ENCODE measurements at places on chromosomes 11 and 22.

DNA sequence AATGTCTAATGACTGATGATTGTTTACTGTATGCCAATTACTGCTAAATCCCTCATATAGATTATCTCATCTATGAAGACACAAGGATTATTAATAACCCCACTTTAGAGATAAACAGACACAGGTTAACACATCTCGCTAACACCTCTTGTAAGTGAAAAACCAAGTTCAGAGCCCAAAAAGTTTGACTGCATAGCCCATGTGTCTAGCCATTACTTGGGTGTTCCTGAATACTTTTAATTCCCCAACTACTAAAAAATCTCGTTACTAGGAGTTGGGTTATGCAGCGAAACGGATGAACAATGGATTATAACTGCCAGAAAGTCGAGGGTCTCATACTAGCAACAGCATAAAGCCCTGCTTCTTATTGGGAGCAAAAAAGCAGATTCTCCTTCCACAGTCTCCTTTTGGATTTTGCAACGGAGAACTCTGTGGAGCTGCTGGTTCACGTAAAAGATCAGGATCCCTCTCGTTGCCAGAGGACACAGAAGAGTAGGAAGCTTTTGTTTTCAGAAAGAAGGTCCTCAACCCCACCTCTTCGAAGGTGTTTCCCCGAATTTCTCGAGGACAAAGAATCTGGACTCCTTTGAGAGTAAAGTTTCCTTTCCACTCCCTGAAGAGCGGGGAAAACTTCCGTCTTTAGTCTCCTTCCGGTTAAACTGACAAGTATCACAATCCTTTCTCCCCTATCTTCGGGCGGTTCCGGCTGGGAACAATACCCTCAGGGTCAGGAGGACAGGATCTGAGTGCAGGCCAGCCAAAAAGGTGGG is 979 bp downstream of the ZBED5 start:
- DNase-seq = no peak

GRCh38 chr11:75100314-75100713 is 3.6 kb upstream of the OR2AT4 start:
- DNase-seq = no peak

GRCh38 chr11:33017478-33017877 is 1.8 kb downstream of the DEPDC7 start:
- DNase-seq = no peak

DNA sequence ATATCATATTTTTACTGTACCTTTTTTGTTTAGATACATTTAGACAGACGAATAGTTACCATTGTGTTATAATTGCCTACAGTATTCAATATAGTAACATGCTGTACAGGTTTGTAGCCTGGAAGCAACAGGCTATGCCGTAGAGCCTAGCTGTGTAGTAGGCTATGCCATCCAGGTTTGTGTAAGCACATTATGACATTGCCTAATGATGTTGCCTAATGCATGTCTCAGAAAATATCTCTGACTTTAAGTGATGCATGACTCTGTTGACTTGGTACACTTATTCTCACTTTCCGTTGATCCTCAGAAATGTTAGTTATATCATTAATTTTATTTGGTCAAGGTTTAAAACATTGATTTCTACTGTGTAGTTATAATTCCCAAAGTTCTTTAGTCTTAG is 39.9 kb downstream of the OR2AT4 start:
- DNase-seq = no peak

DNA sequence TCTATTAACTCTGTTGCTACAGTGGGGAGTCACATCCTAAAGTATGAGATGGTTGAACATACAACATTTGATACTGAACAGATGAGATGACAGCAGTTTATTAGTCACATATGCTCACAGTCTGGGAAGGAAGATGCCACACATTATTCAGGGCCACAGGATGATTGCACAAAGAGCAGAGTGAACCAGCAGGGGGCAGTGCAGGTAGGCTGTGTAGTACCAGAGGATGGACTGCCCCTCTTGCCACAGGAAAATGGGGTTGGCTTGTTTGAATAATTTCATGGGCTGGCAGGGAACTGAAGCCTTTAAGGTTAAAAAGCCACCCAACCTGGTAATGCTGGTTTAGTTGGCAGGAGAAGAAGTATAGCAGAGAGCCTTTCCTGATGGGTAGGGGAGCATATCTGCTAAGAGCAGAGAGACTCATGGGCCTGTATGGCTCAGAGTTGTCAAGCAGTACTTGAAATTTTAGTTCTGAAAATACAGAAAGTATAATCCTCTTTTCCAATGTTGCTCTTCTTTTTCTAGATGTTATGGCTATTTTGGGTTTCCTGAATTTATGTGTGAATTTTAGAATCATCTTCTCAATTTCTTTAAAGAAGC is 180.4 kb upstream of the B3GAT1 start:
- DNase-seq = no peak

- DNase-seq = no peak
Observed at GRCh38 chr11:32479291-32479690, 44.0 kb upstream of the WT1 start.

All from hindlimb muscle (tissue), 1 donor.